ENCODE measurements at places on chromosomes 2 and 18.

DNA sequence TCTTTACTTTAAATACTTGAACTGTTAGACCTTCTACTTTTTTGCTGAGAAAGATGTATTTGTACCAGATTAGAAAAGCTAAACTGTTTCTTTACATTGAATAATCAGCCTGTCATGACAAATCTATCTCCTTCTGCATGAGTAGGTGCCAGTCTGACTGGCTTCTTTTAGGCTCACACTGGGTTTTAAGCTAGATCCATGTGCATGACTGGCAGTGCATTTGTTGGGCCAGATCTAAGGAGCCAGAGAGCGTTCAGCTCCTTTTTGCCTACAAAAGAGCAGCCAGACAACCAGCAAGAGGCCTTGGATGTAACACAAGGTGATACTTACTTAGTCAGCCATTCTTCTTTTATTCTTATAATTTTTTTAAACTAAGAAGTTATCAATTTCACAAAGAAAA is 82.0 kb upstream of the OTX1 start:
- no peak for DNase-seq

- DNase-seq: no peak
These were observed 12.6 kb downstream of the RUFY4 start for GRCh38 chr2:218081695-218082094.

DNA sequence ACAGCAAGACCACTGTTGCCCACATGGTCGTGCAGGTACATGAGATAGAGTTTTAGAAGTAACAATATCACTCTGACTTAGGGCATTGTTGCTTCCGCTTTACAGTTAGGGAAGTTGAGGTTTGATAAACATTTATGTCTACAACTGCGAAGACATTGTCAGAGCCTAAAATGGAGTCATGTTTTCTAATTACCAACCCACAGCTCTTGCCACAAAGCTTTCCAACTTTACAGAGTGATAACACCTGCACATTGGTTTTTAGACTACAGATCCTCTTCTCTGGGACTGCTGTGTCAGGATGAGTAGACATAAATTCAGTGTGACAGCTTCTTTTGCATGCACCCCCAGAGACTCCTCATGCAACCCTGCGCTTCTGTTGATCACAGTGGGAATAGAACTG is 119.0 kb downstream of the FEZ2 start:
- DNase-seq: no peak

GRCh38 chr2:181743723-181744031 is 63.4 kb upstream of the NEUROD1 start:
- DNase-seq: no peak

DNA sequence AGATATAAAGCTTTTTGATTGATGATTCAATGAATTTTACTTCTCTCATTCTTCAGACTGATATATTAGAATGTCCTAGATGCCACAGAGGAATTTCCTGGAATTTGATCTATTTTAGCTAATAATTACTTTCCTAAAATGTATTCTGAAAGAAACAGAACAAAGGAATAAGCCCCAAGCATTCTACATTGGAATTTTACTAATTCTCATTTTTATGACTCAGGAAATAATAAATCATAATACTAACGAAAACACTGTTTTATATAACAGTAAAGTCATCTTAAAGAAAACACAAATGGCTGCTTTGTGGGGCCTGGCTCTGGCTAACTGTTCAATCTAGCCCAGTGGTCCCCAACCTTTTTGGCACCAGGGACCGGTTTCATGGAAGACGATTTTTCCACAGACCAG is 68.6 kb upstream of the LPIN2 start:
- no peak for DNase-seq

- no peak for DNase-seq
These were observed 469.9 kb upstream of the SMIM21 start for GRCh38 chr18:75897386-75897785.

GRCh38 chr2:109066501-109066900 is 62.5 kb upstream of the SH3RF3 start:
- no peak for DNase-seq

- DNase-seq: no peak
These were observed 87.7 kb upstream of the LYPD1 start for GRCh38 chr2:132757676-132758075.
